Activated CD8-positive, alpha-beta memory T cell treated with anti-CD3 and anti-CD28 coated beads for 48 hours (primary cell): ENCODE measurements at places on chromosomes 1 and 21.

GRCh38 chr1:148385371-148386030 lies 97.6 kb downstream of the PPIAL4G start:
- DNase-seq = no peak

GRCh38 chr1:208272311-208272710 lies 28.1 kb upstream of the PLXNA2 start:
- DNase-seq = no peak

- no peak for DNase-seq
Measured at GRCh38 chr1:212077028-212077427, 41.5 kb downstream of the DTL start.

DNA sequence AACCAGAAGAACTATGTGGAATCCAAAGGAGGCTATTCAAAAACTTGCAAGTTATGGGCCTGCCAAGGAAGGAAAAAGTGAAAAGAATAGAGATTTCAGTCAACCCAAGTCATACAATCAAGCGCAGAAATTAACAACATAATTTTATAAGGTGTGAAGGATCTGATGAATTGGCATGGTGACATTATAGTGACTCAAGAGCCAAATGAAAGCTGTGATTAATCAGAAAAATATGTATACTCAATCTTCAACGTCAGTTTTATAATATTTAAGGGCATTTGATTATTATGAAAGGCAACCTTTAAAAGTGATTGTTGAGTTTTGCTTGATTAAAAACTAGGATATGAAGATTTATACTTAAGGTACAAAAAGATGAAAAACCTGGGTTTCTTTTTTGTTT lies 37.8 kb upstream of the THEM4 start:
- no peak for DNase-seq

DNA sequence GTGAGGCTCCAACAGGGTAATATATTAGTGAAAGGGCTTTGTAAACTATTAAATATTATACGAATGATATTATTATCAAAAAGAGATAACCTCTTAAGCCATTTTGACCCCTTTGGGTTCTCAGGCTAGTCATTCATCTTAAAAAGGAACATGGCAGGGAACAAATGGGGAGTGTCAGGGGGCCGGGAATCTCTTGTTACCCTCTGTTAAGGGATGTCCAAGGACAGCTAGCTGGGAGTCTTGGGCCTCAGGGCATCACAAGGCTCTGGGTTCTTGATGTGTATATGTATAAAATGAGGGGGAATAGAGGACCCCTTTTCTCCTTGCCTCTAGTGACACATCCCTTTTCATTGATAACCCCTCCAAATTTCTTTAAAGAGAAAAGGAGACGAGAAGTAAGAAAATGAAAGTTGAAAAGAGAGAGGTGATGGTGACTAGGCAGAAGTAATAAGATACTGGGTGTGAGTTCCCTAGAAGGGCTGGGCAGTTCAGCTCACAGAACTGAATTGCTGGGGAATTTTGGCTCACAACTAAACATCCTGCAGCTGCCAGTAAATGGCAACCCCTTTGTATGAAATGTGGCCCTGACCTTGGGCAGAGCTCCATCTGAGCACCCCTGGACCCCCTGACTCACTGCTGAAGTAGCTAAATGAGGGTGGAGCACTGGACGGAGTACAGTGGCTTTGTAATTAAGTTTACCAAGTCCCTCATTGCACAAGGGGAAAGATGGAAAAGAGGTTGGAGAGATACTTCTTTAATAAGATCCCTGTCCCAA lies 20.0 kb upstream of the ZNF326 start:
- DNase-seq = no peak

DNA sequence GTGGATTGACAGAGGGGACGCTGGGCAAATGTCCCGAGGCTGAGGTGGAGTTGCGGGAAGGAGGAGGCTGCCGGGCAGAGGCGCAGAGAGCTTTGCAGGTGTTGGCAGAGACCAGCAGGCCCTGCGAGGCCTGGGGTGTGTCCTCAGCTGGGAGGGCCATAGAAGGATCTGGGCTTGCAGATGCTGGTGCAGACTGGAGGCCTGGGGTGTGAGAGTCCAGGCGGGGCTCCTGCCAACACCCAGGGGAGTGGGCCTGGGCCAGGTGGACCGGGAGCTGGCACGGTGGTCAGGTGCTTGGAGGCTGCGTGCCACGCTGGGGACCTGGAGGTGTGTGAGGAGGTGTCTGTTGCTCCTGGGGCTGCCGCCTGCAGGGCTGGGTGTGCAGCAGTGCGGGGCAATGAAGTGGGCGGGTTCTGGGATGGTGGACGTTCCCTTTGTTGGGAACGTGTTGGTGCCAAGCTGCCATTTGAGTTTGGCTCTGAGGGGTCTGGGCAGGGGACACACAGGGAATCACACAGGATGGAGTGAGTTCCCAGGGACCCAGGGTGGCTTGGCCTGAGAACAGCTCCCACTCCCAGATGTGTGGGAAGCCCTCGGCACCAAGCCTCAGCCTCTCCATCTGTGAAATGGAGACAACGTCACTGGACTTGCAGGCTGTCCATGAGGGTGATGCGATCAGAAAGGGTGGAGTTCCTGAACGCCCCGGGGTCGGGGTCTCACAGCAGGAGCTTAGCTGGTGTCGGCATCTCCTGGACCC lies 39.9 kb upstream of the POFUT2 start:
- no peak for DNase-seq

DNA sequence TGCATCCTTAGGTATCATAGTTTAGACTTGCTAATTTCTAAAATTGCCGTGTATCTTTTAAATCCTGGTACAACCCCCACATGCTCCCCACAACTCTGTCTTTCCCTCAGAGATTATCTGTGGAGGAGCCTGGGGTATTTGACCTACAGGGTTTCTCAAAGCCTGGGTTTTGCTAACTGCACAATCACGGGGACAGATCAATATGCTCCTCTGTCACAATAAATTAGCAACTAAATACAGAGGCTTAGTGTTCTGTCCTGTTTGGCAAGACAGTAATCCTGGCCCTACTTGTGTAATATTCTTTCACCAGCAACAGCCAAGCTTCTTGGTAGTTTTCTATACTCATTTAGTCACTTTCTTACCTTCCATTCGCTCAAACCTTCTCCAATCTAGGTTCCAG lies 8.5 kb downstream of the ECHDC2 start:
- no peak for DNase-seq

- no peak for DNase-seq
Measured at GRCh38 chr1:70358921-70359564, 4.5 kb upstream of the ANKRD13C start.

GRCh38 chr1:37593726-37594125 lies 2.0 kb downstream of the GNL2 start:
- no peak for DNase-seq

- no peak for DNase-seq
Measured at GRCh38 chr1:38474738-38475623, 384.6 kb downstream of the RRAGC start.

DNA sequence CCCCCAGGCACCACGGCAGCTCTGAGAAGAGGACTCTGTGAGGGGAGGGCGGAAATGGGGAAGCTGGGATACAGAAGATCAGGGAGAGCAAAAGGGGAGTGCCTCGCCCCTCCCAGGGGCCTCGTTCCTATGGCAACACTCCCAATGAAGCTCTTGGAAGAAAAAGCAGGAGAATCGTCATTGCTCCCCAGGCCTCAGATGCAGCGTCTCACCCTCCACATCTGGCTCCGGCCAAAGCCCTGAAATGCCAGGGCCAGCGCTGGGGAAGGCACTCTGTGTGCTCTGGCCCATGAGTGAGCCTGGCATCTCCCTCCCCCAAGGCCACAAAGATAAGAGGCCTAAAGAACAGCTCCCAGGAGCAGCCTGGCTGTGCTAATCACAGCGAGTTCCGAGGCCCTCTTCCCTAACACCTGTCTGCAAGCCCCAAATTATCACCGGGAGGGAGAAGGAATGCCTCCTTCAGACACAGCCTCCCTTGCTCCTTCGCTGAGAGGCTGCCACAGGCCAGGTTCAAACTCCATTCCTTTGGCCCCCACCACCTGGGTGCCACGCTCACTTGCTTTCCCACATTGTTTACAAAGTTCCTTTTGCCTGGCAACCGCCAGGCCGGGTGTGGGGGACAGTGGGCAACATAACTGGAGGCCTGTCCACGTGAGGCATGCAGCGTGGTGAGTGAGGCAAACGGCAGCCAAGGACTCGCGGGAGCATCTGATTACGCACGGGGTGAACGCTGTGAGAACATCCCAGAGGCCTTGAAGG lies 27.8 kb downstream of the ECE1 start:
- DNase-seq = no peak

DNA sequence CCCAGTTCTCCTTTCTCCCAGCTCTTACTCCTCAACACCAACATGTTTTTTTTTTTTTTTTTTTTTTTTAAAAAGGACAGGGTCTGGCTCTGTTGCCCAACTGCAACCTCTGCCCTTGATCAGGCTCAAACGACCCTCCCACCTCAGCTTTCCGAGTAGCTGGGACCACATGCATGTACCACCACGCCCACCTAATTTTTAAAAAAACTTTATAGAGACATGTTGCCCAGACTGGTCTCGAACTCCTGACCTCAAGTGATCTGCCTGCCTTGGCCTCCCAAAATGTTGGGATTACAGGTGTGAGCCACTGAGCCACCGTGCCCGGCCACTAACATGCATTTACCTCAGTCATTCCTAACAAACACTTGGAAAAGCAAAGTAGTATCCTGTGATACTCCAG lies 31.1 kb upstream of the FOXE3 start:
- DNase-seq = no peak

- DNase-seq = no peak
Measured at GRCh38 chr1:156122519-156123355, 8.2 kb downstream of the LMNA start.

DNA sequence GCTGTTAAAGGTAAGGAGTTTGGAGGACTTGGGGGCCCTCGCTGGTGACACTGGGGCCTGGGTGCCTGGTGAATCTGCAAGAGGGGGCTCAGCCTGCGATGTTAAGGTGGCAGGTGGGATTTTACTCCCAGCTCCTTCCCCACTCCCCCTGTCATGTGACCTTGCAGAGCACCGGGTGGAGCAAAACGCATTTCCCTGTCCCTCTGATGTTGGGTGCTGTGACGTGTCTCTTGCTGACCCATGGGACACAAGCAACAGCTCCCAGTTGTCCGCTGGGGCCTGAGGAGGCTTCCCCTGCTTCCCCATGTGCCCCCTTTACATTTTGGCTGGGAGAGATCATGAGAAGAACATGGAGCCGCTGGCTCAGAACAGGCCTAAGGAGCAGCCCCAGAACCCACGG lies 319.0 kb downstream of the MATN1 start:
- no peak for DNase-seq

GRCh38 chr1:76764638-76765454 lies 102.4 kb upstream of the ST6GALNAC5 start:
- no peak for DNase-seq

DNA sequence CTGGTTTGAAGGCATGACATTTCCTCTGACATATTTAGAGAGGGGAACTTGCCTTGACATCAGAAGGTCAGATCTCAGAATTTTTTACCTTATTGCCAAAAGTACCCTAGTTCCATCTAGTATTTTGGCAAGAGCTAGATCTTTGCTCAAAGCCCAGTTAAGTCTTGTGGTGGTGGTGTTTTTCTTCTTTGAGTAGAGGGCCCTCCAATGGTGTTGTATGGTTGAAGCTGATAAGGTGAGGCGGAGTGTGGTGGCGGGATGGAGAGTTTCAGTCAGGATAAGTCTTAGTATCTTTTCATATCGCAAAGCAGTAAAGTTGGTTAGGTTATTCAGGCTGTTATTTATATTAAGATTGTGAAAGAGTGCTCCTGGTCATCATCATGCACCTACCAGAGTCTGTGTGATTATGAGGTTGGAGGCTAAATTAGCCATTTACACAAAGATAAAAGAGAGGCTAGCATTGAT lies 20.1 kb upstream of the MACF1 start:
- DNase-seq = no peak

DNA sequence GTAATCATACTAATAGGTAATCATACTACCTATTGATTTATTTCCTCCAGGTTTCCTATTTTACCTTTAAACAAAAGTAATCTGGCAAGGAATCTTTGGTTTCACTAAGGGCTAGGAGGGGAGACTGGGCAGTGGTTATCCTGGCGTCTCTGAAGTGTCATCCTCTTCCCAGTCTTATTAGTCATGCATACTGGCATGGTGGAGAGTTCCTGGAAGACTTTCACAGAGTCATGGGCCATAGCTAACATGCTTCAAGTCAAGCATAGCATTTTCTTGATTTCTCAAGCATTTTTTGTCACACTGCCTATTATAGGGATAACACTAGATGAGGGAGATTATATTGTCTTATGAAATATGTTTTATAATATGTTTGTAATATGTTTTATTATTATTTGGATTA lies 64.0 kb upstream of the ASB17 start:
- DNase-seq = no peak

- no peak for DNase-seq
Measured at GRCh38 chr1:174692313-174692712, 244.5 kb downstream of the GPR52 start.

DNA sequence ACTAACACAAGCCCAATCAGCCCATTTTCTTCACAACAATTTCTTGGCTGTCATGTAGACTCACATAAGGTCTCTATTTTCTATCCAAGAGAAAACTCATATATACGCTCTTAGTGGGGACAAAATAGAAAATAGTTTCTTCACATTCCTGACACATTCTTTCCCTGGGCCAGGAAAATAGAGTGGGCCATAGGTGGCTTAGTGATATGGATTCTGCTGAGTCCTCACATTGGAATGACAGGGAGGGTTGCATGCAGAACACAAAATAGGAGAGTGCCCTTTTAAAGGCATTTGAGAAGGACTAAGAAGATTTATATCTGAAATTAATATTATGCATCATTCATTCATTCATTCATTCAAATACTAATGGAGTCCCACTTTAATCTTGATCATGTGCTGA lies 207.7 kb downstream of the LYPLAL1 start:
- no peak for DNase-seq

- DNase-seq = no peak
Measured at GRCh38 chr21:46550116-46550941, 54.6 kb downstream of the S100B start.

DNA sequence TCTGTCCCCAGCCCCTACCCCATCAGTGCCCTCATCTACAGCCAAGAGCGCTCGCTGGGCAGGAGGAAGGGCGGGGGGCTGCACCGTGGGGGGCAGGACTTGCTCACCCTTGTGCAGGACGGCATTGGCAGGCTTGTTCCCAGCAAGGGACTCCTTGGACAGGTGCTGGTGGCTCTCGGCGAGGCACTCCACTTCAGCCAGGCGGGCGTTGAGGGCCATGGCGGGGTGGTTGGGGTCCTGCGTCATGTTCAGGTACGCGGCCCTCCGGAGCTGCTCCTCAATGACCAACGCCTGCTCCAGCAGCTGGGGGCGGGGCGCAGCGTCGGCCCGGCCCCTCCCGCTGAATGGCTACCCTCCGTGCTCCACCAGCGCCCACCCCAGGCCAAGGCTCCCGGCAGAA lies 64.0 kb downstream of the KCNAB2 start:
- DNase-seq = no peak
